Activated CD4-positive, alpha-beta T cell treated with anti-CD3 and anti-CD28 coated beads, Interleukin-2, amount 10 ng/mL, durations not matched to agents 7 days and 5 days (primary cell): ENCODE measurements at places on chromosomes 2 and 18. TPM values are rescaled to one million over a fixed set of nuclear protein-coding genes. Genes with fewer than 3 reads are reported as not detected.

- DNase-seq = no peak
Observed at GRCh38 chr2:66803726-66804125, 368.8 kb downstream of the MEIS1 start.

DNA sequence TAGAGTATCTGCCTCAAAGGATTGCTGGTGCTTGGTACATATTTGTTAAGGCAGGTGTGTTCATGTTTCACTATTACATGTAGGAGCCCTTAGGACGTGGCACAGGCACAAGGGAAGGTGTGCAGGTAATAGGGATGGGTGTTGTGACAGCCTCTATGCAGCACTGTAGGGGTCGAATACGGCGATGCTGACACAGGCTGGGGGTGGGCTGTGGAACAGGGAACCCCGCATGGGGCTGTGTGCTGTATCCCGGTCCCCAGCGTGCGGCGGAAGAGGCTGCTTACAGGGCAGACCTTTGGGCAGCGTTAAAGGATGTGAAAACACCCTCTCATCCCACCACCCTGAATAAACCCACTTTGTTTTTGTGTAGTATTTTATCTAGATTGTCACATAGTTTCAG, 21.5 kb downstream of the B3GNT2 start:
- no peak for DNase-seq

- DNase-seq = no peak
Observed at GRCh38 chr18:78781601-78781960, 198.0 kb upstream of the SALL3 start.

- DNase-seq = no peak
Observed at GRCh38 chr2:181235683-181236459, 221.3 kb upstream of the ITGA4 start.

CHST9 gene
- total RNA-seq = not detected
